ENCODE measurements at places on chromosomes 13 and 19.

DNA sequence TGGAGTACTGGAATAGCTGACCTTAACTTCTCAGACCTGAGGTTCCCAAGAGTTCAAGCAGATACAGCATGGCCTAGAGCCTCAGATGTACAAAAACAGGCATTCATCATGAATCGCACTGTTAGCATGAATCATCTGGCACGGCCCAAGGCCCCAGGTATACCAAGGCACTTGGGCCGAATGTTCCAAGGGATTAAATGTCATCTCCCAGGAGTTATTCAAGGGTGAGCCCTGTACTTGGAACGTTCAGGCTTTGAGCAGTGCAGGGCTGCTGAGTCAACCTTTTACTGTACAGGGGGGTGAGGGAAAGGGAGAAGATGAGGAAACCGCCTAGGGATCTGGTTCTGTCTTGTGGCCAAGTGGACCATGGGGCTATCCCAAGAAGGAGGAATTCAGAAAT lies 6.3 kb downstream of the KLK3 start:
- DNase-seq, result no peak

GRCh38 chr19:32387701-32388392 lies 17.7 kb upstream of the DPY19L3 start:
- DNase-seq, result no peak

DNA sequence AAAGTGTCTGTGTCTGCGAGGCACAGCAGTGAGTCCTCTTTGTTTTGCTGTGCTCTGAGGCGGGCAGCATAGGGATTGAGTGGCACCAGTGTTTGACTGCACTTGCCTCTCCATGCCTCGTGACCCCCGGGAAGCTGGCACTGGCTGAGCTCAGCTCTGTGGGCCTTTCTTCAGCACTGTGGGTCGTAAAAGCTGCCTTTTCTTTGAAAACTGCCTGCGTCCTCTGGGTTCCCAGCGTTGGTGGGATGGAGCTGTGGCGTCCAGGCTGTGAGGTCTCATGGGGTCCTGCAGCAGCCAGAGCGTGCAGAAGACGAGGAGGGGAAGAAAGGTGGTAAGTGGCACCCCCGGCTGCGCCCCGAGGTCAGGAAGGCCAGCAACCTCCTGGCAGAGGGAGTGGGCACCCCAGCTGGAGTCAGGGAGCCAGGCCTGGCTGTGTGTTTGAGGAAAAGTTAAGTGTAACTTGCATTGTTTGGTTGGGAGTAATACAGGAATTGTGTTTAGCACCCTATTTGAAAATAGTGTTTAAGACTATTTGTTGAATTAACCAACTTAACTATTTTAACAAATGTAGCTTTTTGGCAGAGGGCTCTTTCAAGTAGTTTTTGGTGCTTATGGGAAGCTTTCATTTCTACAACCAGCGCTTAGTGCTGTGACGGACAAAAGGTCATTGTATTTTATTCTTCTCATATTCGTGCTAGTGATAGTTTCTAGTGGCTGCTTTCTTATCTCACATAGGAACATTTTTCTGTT lies 79.3 kb upstream of the TEX29 start:
- DNase-seq, result no peak

GRCh38 chr19:35031072-35031881 lies 1.0 kb downstream of the SCN1B start:
- DNase-seq, result no peak

GRCh38 chr13:110412132-110412914 lies 105.2 kb downstream of the COL4A2 start:
- DNase-seq, result no peak

GRCh38 chr19:16525751-16526481 lies 16.3 kb downstream of the CHERP start:
- no peak for DNase-seq

GRCh38 chr19:48992581-48993174 lies 431 bp downstream of the GYS1 start:
- no peak for DNase-seq
